ENCODE measurements at places on chromosomes 7 and 10. TPM values are rescaled to one million over a fixed set of nuclear protein-coding genes. Genes with fewer than 3 reads are reported as not detected.

DNA sequence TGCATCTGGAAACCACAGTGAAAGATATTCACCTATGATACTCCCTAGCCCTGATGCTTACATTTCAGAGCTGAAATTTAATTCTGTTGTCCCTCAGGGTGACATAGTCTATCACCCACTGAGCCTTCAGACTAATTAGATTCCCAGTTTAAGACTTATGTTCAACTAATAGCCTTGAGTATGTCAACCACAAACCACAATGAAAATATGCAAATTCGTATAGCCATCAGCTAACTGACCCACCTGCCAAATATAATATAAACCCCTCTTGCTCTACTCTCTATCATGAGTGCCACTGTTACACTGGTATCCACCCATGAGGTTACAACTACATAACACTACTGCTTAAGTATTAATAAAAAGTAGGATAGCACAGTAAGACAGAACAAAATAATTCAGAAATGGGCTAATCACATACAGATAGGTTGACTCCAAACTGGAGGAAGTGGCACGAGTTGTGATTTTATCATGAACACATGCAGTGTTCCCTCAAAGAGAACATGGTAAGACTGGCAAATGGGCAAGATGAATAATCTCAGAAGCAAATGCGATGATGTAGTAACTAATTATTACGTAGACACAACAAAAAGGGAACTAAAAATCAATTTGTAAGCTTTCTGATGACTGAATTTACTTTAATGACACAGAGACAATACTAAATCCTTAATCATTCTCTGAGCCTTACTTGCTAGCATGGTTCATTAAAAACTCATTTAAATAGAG is 290.6 kb downstream of the PARD3 start:
- DNase-seq: no peak

- DNase-seq: no peak
These were observed 46.6 kb upstream of the UCN3 start for GRCh38 chr10:5318148-5318547.

DNA sequence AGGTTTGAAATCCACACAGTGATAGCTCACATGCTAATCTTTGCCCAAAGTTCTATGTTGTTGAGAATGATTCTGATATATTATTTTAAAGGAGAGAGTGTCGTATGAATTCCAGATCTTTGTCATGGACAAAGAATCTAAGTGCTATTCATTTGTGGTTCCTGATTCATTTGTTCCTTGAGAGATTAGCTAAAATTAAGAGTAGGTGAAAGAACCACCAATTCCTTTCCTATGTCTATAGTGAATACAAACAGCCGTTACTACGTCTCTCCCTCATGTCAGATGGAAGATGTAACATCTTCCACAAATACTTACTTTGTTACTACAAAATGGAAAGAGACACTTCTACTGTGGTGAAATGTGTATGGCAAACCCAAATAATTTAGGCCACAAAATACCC is 3.3 kb upstream of the PLXDC2 start:
- no peak for DNase-seq

GRCh38 chr7:77352665-77353406 is 63.3 kb downstream of the GSAP start:
- no peak for DNase-seq

Gene ETV1
- not detected for total RNA-seq

Gene PLPP4
- not detected for total RNA-seq

GRCh38 chr10:49120911-49121310 is 5.6 kb upstream of the VSTM4 start:
- no peak for DNase-seq

GRCh38 chr10:11869219-11869618 is 46.1 kb downstream of the PROSER2 start:
- no peak for DNase-seq

DNA sequence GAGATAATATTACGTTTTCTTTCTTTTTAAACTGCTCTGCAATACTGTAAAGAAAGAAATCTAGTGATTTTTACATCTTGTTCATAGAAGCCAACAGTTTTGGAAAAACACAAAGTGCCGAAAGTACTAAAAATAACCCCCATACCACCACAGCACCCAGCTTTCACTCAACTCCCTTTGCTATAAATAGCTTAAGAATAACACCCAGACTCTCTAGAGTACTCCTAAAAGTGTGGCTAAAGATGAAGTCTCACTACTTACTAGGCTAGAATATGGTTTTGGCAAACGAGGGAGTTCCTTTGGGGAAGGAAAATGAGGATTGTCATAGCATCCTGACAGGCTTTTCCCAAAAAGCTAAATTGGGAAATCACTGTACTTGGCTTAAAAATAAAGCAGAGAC is 151.8 kb upstream of the ANK3 start:
- DNase-seq: no peak

DNA sequence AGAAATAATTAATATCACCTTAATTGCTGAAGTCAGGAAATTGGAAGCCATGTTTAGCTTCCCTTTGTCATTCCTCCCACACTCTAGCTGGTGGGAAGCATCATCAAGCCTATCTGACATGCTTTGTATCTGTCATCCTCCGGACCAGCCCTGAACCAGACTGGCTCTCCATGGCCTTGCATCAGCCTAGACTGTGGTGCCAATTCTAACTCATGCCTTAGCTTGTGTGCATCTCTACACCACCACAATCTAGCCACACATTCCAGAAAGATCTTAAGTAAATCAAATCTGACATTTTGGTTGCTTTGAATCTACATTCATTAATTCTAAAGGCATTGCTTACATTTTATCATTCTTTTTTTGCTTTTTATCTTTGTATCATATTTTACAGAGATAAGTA is 196.4 kb upstream of the VSTM2A start:
- no peak for DNase-seq

- DNase-seq: no peak
These were observed 39.5 kb downstream of the NT5C2 start for GRCh38 chr10:103153302-103154197.

Gene EBLN1
- not detected for total RNA-seq

- no peak for DNase-seq
These were observed 74.0 kb downstream of the PIP4K2A start for GRCh38 chr10:22640359-22640758.

DNA sequence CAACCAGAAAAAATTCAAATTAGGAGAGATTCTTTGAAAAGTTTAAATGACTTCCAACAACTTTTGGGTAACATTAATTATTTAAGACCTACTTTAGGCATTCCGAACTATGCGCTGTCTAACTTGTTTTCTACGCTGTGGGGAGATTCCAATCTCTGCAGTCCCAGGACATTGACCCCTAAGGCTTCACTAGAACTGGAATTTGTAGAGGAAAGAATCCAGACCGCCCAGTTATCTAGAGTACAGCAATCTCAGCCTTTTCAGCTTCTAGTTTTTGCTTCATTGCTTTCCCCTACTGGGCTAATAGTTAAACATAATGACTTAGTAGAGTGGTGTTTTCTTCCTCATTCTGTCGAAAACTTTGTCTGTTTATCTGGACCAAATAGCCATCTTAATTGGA is 14.9 kb upstream of the DDC start:
- DNase-seq: no peak

GRCh38 chr10:122030200-122030552 is 41.2 kb downstream of the TACC2 start:
- DNase-seq: no peak

- DNase-seq: no peak
These were observed 34.5 kb upstream of the C10orf120 start for GRCh38 chr10:122733931-122734665.

Gene PROSER2
- 4.9 TPM for total RNA-seq

GRCh38 chr10:96616961-96617360 is 30.1 kb upstream of the TM9SF3 start:
- DNase-seq: no peak

Gene LDB3
- total RNA-seq: 0.13 TPM

DNA sequence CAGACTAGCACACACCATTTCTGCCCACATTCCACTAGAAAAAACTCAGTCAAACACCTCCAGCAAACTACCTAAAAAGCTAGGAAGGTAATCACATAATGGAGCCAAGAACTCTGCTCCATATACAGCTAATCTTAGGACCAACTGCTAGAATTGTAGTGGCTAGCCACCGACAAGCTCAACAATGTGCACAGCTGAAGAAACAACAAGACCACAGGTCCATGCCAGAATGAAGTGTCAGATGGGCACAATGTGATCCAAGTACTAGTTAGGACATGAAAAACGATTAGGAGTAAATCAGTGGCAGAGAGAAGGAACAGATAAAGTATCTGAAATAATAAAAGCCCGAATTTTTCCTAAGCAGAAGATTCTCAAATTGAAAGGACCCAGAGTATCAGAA is 38.6 kb downstream of the TMEM106B start:
- no peak for DNase-seq

DNA sequence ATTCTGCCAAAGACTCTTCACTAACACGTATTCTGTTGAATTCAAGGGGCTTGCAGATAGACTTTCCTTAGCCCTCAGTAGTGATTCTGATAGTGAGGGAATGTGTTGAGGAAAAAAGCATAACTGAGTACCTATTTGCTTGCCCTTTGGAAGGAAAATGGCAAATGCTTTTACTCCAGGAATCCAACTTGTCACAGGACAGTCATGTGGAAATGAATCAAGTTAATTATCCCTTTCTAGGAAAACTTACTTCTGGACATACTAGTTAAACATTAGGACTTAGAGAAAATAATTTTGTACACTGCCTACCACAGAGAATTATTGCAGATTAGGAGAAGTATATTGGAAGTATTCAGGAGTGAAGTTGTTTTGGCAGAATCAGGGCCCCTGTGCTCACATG is 148.9 kb upstream of the SLC13A1 start:
- no peak for DNase-seq

- no peak for DNase-seq
These were observed 207.0 kb upstream of the ZMIZ1 start for GRCh38 chr10:78861529-78862327.

Gene TMEM196
- total RNA-seq: not detected

DNA sequence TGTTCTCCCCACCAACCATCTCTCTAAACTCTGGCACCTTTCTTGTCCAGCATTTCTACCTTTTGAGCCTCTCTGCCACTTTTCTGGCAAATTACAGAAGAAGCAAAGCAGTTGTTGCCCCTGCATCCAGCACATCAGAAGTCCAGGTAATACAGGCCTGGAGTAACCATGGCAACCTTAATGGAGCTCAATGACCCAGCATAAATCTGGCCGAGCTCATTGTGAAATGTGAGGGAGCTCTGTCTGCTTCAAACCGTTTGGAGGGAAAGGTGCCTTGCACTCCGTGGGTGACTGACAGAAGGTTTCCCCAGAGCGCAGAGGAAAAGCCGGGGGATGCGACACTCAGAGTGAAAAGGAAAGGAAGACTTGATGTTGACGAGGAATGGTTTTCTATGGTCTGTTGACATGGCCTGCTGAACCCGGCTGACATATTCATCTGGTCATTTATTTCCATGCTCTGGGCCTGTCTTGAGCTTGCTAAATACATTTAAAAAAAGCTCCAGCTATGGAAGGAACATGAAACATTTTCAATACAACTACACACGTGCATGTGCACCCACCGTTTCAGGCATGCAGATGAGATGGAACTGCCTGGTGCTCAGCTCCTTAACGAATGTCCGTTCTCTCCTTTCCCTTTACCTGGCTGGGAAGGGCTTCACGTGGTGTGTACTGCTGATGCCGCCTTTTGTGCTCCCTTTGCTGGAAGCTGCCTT is 74.9 kb downstream of the ADRA2A start:
- DNase-seq: no peak

DNA sequence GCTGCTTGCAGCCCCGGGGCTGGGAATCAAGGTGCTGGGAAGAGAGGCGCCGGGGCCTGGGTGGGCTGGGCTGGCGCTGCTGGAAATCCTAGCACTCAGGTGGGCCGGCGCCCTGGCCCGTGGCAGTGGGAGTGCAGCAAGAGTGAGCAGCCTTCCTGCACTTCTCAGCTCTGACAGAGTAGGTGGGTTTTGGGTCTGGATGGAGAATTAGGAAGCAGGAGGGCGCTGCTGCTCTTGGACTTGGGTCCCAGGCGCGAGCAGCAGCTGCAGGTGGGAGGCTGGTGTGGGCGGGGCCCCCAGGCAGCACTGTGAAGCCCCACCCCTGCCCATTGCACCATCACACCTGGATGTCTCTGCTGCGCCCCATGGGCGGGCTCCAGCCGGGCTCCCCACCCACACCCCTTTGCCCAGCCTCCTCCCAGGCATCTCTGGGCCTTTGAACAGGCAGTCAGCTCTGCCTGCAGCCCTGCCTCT is 6.0 kb downstream of the BRI3 start:
- DNase-seq: no peak

DNA sequence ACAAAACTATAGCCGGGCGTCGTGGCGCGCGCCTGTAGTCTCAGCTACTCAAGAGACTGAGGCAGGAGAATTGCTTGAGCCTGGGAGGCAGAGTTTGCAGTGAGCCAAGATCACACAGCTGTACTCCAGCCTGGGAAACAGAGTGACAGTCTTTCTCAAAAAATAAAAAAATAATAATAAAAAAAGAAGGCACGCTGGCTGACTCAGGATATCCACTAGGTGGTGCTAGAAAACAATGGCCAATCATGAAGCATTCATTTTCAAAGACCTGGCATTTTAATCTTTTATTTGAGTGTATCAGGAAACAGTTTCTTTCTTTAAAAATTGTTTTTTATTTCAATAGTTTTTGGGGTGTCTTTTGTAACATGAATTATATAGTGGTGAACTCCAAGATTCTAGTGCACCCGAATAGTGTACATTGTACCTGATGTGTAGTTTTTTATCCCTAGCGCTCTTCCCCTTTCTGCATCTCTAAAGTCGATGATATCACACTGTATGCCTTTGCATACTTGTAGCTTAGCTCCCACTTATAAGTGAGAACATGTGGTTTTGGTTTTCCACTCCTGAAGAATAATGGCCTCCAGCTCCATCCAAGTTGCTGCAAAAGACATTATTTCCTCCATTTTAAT is 88.6 kb downstream of the LYZL1 start:
- no peak for DNase-seq

- no peak for DNase-seq
These were observed 89.1 kb downstream of the GPR158 start for GRCh38 chr10:25263931-25264330.

Gene SERPINE1
- 0.08 TPM for total RNA-seq

GRCh38 chr10:20087353-20087752 is 271.1 kb downstream of the PLXDC2 start:
- no peak for DNase-seq

Gene CYP2C19
- not detected for total RNA-seq

DNA sequence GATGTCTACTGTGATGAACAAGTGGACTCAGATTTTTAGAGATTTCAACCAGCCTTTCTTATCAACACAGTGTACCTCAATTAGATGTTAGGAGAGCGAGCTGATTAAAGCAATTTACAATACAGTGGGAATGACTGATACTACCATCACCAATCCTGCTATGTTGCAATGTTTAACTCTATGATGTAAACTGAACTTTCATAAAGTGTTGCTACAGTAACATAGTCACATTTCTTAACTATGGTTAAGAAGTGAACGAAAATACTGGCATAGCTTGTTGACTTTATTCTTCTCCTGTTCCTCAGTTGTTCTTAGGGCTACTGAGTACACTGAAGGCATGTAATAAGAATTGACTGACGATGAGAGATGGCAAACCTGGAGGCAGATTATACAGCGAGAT is 139.8 kb downstream of the MYOF start:
- no peak for DNase-seq
